ENCODE measurements at places on chromosomes 1 and 21.

DNA sequence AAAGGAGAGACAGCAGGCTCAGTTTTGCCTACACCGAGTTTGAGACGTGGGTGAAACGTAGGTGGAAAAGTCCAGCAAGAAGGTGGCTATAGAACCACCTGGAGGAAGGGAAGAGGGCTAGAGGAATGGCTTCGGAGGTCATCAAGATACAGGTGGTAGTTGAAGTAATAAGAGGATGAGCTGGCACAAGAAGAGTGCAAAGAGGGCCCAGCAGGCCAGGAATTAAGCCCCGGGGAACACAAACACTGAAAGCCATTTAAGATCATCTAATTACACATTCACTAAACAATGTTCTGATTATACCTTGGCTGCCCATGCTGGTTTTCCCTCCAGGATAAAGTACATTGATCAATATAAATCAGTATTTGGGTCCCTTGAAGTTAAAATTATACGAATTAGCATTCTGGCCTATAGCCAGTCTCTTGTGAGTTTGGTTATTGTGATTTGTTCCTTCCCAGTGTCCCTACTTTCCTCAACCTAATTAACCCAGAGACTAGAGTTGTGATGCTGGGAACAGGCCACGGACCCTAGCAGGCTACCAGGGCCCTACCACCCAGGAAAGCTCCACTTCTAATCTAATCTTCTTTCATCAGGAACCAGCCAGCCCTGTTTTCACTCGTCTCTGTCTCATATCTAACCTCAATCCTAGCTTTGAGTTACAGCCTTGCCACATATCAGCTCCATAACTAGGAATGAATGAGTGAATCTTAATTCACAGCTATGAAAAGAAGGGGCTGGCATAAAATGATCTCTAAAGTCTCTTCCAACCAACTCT, 26.4 kb upstream of the PPP1R15B start:
- DNase-seq: no peak

- DNase-seq: no peak
Observed at GRCh38 chr1:41461790-41462679, 22.4 kb downstream of the EDN2 start.

DNA sequence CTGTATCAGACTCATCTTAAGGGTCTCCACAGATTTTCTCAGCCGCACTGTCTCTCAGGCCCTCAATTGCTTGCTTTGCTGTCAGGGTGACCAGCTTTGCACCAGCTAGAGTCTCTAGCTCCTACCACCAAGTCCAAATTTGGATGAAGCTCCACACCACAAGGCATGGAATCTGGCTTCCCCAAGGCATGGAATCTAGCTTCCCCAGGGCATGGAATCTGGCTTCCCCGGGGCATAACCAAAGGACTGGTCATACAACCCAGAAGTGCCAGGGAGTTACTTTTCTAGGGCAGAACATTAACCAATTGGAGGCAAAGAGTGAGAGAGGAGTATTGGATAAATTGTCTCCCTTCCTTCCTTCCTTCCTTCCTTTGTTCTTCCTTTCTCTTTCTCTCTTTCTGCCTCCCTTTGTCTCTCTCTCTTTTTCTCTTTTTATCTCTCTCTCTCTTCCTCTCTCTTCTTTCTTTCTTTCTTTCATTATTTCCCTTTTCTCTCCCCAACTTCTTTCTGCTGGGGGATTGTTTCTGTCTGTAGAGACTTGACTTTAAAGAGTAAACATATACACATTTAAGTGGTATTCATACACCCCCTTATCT, 76.9 kb upstream of the HAO2 start:
- no peak for DNase-seq

DNA sequence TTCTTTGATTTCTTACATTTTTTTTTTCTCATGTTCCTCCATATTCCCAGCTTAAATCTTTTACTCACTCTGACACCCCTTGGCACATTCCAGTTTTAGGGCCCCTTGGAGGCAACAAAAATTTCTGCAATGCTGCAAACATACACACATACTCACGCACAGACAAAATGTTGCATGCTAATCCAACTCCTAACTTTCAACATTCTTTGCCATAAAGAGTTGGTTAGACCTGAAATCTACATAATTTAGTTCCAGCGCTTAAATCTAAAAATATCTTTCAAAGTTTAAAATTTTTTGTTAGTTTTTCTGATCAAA, 103.9 kb downstream of the PTPN14 start:
- DNase-seq: no peak

GRCh38 chr1:224670506-224670905, 54.4 kb downstream of the CNIH3 start:
- no peak for DNase-seq

DNA sequence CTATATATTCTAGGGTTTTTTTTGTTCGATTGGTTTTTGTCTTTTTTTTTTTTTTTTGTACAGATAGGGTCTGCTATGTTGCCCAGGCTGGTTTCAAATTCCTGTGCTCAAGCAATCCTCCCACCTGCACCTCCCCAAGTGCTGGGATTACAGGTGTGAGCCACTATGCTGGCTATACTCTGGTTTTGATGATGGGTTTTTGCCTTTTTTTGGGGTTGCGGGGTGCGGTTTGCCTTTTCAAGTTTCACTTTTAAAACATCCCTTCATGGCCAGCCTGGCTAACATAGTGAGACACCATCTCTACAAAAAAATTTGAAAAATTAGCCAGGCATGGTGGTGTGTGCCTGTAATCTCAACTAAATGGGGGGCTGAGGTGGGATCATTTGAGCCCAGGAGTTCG, 10.0 kb downstream of the KDM5B start:
- DNase-seq: no peak

GRCh38 chr21:35491920-35492678, 443.0 kb upstream of the RUNX1 start:
- no peak for DNase-seq

GRCh38 chr1:96837057-96837780, 115.6 kb downstream of the PTBP2 start:
- no peak for DNase-seq

DNA sequence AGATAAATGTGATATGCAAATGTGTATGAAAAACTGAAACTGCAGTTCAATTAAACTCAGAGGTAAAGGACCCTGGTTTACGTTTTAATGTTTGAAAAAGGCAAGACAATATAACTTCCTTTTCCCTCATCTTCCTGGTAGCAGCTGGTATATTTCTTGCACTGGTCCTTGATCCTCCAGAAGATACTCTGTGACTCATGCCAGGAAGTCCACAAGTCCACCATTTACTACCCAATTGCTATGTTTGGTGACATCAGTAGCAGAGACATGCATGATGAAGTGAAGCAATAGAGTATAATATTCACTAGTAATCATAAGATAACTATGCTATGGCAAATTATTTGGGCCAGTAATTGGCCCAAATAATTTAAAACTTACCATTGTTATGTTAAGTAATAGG, 774.5 kb upstream of the NEGR1 start:
- no peak for DNase-seq

GRCh38 chr1:233446935-233447334, 119.4 kb downstream of the MAP3K21 start:
- no peak for DNase-seq

- DNase-seq: peak; percentile 37
Observed at GRCh38 chr1:108685529-108685928, 6.6 kb upstream of the PRPF38B start.

DNA sequence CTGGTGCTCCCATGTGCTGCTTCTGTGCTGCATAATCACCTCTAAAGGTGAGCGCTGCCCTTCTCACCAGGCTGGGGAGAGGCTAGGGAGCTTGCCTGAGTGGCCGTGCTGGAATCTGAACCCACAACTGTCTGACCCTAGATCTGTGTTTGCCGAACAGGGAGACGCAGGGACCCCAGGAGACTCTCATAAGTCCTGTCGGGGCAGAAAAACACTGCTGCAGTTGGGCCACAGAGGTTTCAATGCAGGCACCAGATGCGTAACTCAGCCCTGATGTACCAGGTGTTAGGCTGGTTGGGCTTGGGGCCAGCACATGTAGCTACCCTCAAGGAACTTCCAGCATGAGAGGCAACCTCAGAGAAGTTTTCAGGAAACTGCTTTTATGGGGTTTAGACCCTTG, 49.5 kb upstream of the DMRTB1 start:
- DNase-seq: no peak

DNA sequence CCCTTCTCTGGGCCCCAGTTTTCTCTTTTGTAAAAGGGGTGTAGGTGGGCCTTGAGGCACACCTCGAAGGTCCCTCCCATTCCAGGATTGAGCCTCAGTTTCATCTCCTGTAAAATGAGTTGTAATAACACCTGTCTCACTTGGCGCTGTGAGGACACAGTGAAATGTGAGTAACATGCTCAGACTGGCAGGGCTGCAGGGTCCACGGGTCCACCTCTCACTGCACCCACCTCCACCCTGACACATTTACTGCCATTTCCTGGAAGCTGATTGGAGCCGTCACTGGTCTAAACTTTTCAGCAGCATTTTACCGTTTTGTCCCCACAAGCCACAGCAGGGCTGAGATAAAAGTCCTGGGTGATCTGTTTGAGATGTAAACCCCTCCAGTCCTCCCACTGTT, 398.0 kb downstream of the PTPRU start:
- DNase-seq: no peak

GRCh38 chr1:6179564-6180175, 451 bp downstream of the CHD5 start:
- peak; percentile 84 for DNase-seq

- no peak for DNase-seq
Observed at GRCh38 chr1:154568157-154568815, 708 bp downstream of the CHRNB2 start.

- DNase-seq: no peak
Observed at GRCh38 chr1:221076391-221076811, 197.2 kb downstream of the HLX start.

DNA sequence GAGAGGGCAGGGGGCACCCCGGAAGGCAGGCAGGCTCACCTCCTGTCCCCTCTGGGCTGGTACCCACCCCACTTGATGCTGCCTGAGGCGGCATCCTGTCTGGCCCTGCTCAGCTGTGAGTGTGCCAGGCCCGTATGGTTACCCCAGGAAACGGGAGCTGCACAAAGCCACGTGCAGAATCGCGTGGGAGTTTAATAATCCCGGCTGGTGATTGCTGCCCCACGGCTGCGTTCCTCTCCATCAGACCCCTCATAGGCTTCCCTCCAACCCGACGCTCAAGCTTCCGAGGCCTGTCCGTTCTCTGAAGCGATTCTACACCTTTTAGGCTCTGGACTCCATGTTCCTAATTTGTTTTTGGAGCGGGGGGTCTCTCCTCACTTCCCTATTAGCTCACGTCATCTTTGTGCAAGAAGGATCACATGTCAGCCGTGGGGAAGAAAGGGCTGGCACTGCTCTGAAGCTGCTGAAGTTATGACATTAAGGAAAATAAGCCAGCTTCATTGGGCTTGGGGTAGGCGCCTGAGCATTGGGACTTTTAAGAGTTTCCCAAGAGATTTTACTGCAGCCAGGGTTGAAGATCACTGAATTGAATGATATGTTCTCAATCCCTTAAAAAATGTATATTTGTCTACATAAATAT, 1.1 kb upstream of the B3GALT5 start:
- peak; percentile 53 for DNase-seq

- no peak for DNase-seq
Observed at GRCh38 chr1:183443466-183443865, 25.3 kb upstream of the NMNAT2 start.

DNA sequence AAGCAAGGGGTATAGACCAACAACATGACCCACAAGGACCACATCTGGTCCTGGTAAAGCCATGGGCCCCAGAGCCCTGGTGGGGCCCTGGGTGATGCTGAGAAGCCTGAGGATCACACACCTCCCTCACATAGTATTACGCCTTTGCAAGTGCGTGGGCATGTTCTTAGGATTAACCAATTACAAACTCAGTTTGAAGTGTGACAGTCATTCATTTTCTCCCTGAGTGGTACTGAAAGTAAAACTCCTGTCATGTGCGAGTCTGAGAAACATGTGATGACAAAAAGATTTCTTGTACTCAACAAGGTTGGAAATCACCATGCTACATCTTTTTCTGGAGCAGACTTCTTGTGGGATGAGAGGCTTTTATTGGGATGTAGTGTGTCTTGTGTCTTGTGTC, 315.3 kb upstream of the DUSP10 start:
- no peak for DNase-seq

DNA sequence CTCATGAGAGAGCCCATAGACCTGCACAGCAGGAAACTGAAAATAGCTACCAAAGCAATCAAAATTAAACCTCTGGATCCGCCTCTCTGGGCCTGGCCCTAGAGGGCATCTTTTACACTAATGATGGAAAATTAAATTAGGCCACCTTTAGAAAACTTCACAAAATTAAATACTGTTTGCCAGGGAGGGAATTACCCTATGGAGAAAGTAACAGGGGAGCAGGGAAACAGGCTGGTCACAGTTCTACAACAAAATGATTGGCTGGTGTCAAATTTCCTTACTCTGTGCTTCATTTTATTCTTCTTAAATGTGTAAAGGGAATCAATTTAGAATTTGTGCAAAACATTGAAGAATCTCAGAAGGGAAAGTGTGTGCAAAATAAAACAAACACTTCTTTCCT, 62.4 kb downstream of the SPATA46 start:
- DNase-seq: no peak

- peak; percentile 11 for DNase-seq
Observed at GRCh38 chr1:106889059-106889458, 167.4 kb upstream of the PRMT6 start.

DNA sequence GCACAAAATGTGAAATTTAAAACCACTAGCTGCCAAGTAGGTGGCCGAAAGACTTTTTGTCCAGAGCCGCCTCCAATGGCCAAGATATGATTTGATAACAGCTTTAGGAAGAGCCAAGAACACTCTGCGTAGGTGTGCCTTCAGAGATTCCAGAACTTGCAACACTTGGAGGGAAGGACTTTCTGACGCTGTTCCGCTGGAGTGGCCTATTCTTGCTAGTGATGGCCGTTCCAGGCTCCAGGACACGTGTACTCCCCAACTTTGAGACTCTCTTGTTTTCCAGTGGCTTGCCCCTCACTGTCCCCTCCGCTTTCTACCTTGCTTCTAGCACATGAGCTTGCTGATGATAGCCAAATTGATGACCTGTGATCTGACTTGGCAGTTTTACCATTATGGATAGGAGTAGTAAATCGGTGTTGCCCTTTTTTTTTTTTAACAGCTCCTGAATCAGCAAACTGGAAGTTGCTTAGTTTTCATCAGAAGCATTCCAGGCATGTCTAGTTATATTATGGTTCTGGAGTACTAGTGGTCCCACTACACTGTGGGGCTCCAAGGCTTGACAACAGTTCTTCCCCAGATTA, 1.0 kb downstream of the PRDX6 start:
- peak; percentile 22 for DNase-seq

GRCh38 chr21:36582271-36582670, 102.3 kb upstream of the CLDN14 start:
- DNase-seq: no peak

DNA sequence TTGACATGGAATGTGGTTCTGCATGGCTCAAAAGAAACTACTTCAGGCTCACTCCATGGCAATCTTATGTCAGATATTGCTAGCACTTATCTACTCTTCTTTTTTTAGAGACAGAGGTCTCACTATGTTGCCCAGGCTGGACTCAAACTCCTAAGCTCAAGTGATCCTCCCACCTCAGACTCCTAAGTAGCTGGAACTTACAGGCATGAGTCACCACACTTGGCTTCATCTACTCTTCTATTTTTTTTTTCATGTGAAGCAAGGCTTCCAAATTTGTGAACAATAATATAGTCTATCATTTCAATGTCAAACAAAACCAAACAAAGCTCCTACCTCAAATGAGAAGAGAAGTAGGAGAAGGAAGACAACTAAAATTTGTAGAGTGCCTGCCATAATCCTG, 7.5 kb upstream of the PSEN2 start:
- no peak for DNase-seq

All from H7 (cell line).